ENCODE measurements at places on chromosomes 12 and 14.

DNA sequence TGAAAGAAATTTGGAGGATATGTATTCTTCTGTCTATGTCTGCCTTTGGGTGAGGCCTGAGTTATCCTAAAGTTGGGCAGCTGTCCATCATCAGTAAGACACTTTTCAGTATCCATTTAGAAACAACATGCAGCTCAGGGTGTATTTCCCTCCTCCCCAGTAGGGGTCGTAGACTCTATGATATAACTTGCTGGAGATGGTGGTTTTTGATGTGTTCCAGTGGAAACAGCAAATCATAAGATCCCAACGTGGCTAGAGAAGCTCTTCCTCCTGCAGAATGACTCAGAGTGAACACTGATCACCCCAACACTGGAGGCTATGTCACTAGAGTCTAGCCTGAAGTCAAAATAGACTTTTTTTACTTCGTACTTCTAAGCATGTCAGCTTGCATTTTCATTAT, 331.6 kb upstream of the STXBP6 start:
- peak; percentile 29 for DNase-seq

GRCh38 chr14:102279688-102280348, 25.1 kb downstream of the MOK start:
- DNase-seq = peak; percentile 15

- DNase-seq = no peak
Measured at GRCh38 chr14:101110729-101111619, 207.5 kb upstream of the RTL1 start.

GRCh38 chr12:95859344-95859816, 628 bp downstream of the SNRPF start:
- peak; percentile 78 for DNase-seq

GRCh38 chr12:90229407-90230170, 521.0 kb upstream of the ATP2B1 start:
- peak; percentile 79 for DNase-seq

DNA sequence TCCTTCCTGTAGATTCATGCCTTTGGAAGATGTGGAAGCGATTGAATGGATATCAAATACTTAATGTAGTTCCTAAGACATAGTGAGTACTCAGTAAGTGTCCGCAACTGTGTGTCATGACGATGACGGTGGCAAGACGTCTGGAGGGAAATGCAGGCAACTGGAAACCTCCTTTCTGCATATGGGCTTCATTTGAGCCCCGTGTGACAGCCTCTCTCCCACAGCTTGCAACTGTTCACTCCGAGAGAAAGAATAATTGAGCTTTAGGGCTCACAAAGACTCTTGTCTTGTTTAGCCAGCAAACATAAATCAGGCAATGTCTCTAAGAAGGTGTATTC, 6.9 kb downstream of the CFAP251 start:
- no peak for DNase-seq

- DNase-seq = no peak
Measured at GRCh38 chr12:31363831-31364230, 37.9 kb upstream of the SINHCAF start.

DNA sequence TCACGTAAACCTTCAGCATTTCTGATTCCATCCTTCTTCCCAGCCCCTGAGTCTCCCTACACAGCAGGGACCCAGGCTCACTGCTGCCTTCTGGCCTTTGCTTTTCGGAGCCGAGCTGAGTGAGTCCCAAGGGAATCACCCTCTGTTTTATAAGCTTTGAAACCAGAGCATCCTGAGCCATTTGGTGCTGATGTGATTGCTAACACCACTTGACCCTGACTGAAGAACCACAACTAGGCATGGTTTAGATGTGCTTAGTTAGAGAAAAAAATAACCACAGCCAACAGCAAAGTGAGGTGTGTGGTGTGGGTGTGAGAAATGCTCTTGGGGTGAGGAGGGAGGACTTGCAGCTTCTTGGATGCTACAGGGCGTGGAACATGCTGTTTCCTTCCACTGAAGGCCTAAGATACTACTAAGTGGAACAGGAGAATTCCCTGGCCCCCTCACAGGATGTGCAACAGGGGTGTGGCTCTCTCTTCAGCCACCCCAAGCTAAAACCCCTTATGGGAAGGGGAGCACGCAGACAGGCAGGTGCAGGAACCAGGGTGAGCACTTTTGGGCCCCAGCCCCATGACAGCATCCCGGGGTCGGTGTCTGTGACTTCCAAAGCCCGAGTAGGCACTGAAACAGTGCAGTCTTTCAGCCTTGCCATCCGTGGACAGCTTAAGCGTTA, at the start of gene TC2N:
TSS of gene TC2N (minus strand) at position 221 of the 673 bp plus-strand sequence. CDS start 53,767 bp downstream, outside the sequence.
- no peak for DNase-seq

- DNase-seq = no peak
Measured at GRCh38 chr14:101031186-101031585, 127.7 kb upstream of the RTL1 start.

- DNase-seq = peak; percentile 75
Measured at GRCh38 chr12:89247541-89247942, 104.8 kb downstream of the DUSP6 start.

GRCh38 chr12:90794212-90794611, 160.8 kb downstream of the CCER1 start:
- no peak for DNase-seq

- no peak for DNase-seq
Measured at GRCh38 chr12:79707830-79708229, 17.1 kb upstream of the PAWR start.

DNA sequence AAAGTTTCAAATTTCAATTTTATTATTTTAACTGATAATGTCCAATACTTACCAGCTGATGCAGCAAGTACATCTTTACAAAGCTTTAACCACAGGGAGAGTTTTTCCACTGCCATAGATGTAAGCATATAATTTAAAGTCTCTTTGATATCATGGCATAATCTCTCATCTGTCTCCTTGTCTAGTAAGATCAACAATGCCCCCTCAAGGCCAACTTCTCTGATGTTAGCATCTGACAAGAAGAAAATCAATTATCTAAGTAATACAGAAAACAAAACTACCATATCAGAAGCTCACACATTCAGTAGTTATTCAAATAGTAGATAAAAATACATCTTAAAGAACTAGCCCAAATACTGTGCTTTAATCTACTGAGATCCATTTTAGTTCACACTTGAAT, 94.2 kb downstream of the HEATR5A start:
- peak; percentile 4 for DNase-seq

DNA sequence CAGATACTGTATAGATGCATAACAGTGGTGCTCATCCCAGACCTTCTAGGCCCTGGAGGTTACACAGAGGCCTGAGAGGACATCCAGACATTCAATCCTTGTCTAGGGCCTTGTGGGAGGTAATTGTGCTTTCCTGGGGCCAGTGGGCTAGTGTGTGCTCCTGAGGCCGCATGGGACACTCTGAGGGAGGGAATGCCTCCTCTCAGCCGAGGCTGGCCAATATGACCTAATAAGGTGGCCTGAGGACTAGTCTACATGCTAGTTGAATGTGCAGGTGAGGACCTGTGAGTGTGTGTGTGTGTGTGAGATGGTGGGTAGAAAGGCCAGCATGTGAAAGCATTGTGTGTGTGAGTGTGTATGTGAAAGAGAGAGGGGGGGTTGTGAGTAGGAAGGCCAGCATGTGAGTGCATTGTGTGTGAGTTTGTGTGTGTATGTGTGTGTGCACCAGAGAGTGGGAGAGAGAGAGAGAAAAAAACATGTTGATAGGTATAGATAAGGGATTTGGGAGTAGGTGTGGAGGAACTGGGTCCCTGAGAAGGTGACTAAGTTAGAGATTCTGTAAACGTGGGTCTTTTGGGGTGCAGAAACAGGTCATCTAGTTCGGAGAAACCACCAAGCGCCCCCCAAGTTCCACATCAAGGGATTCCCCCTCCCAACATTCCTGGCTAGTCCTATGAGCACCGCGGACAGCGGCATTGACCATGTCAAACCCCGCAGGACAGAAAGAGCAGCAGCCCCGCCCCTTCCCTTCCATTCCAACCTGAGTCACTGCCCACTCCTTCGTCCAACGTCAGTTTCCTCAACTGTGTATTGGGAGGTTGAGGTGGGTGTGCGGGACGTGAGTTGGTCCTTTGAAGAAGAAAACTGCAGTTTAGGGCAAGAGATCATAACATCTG, 9.7 kb upstream of the KRT81 start:
- DNase-seq = peak; percentile 45

- no peak for DNase-seq
Measured at GRCh38 chr12:129241852-129242251, 388.6 kb downstream of the GLT1D1 start.

DNA sequence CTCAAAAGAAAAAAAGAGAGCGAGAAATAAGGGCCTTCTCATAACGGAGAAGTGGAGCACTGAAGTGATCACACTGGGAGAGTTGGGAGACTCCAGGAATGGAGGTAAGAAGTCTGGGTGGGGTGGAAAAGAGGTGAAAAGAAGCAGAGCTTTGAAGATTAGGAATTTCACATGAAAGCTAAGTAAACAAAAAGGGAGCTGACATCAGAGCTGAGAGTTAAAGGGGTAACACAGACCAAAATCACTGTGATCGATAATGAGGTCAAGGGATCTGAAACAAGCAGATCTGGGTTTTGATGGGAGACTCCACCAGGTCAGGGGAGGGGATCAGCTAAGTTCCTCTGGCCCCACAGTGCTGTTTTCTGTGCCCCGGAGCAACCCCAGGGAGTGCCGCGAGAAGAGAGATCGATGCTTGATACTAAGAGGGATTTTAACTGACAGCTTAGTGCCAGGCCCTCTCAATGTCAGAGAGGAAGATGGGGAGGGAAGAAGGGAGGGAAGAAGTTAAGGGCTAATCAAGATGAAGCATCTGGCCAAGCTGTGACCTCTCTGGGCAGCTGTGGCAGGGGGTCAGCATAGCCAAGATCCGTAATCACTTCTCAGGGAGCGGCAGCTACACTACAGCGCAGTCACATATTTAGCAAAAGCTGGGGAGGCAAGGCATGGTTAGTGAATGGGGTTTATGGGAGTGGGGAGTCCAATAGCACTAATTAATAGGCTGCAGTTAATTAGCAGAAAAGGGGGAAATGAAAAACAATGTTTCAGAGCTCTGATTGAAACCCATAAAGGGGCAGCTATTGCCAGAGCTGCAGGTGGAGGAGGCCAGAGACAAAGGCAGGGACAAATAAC, 8.0 kb downstream of the AQP6 start:
- DNase-seq = no peak

GRCh38 chr14:22919601-22919921, 612 bp upstream of the RBM23 start:
- no peak for DNase-seq

DNA sequence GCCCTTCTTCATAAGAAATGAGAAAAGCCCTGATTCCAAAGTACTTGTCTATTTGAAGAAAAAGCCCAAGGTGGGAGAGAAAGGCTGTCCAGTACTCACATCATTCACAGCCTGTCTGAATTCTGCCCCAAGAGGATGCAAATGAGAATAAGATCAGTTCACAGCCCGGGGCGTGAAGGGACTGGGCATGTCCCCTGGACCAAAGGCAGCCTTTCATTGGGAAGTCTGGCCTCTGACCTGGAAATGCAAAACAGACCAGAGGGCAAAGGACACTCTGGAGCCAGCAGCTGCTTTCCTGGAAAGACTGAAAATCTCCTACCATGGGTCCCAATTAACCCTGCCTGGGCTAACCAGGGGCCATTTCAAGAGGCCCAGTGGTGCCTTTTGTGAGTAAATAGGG, 191.2 kb upstream of the PELI2 start:
- no peak for DNase-seq

DNA sequence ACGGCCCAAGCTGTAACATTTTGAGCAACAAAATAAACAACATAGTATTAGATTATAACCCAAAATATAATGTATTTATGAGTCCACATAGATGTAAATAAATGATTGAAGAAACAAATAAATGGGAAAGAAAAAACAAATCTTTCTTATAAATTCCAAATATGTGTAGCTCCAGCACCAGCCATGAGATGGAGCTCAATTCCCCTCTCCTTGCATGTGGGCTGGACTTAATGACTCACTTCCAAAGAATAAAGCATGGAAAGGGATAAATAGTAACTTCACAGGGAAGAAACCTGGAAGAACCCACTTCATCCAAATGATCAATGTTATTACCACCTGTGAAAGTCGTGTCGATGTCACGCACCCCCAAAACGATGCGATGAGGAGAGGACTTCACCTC, 158.8 kb downstream of the RPAP3 start:
- DNase-seq = peak; percentile 51

DNA sequence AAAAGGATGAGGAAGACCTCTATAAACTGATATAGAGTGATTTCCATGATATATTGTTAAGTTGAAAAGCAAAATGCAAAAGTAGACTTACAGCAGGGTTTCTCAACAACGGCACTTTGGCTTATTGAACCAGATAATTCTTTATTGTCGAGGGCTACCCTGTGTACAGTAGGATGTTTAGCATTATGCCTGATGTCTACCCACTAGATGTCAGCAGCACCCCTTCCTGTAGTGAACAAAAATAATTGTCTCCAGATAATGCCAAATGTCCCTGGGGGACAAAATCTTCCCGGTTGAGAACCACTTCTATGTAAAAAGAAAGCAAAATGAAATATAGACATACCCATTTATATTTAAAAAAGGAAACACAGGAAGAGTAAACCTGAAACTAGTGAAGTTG, 32.4 kb downstream of the ABCD2 start:
- no peak for DNase-seq

GRCh38 chr14:80770114-80770908, 171.2 kb downstream of the CEP128 start:
- no peak for DNase-seq

DNA sequence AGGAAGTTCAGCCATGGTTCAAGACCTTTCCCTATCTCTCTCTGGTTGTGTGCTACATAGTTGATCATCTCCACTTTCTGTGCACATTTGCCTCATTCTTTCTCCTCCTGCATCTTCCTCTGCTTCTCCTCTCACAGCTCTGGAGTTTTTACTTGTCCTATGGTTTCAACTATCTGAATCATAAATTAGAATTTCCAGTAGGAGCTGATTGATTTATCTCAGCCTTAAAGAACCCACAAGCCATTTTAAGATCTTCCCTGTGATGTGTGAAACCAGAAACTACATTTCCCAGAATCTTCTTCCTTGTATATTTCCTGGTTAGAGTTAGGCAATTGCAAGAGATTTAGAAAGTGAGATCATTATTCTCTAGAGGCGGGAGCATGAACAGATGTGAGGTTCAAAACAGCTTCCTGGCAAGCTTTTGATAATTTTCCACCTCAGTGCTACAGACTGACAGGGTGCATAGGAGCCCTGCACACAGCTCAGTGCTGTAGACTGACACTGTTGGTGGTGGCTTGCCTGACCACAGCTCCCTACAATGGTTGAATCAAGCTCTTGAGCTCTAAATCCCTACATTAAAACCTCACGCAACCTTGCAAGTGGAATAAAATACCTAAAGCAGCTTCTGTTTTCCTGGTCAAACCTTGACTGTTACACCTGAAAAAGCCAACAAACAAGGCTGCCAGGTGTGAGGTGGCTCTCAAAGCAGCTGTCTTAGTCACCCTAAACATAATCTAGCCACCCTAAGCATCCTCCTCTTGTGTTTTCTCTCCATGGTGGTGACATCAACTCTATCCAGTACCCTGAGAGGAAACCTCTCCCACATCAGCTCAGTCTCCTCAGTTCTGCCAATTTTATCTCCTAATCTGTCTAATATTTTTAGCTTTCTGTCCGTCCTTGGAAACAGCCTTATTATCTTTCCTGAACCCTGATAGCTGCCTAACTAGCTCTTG, 21.5 kb upstream of the IFNG start:
- no peak for DNase-seq

DNA sequence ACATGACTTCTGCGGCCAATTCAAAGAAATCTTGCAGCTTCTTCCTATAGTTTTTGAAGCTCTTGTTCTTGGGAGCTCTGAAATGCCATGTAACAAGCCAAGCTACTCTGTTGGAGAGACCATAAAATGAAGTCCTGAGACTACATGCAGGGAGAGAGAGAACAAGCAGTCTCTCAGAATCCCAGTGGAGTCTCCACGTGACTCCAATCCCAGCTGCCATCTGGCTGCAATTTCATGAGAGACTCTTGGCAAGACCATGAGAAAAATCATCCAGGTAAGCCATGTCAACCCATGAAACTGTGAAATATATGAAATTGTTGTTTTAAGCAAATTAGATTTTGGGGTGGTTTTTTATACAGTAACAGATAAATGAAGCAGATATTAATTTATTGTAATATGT, 54.4 kb downstream of the KLRG1 start:
- no peak for DNase-seq

Data from mesendoderm (in vitro differentiated cells).